ENCODE measurements at places on chromosomes 1 and 21. TPM values are rescaled to one million over a fixed set of nuclear protein-coding genes. Genes with fewer than 3 reads are reported as not detected.

HSPG2 gene
- 111 TPM for total RNA-seq

SERTAD4 gene
- total RNA-seq = 3.2 TPM

DNAH14 gene
- 40.7 TPM for total RNA-seq

PLEKHA6 gene
- total RNA-seq = 17.0 TPM

PGM1 gene
- 60.2 TPM for total RNA-seq

PRAMEF14 gene
- not detected for total RNA-seq

IFI44L gene
- total RNA-seq = not detected

BARHL2 gene
- 0.15 TPM for total RNA-seq

SLC1A7 gene
- not detected for total RNA-seq

GSTM4 gene
- 11.3 TPM for total RNA-seq

MEX3A gene
- total RNA-seq = 52.4 TPM

NUP210L gene
- not detected for total RNA-seq

RNU1-4 gene
- 1,303 TPM for total RNA-seq

FCN3 gene
- not detected for total RNA-seq

RNF186 gene
- not detected for total RNA-seq

GPATCH3 gene
- 17.4 TPM for total RNA-seq

TNFRSF18 gene
- total RNA-seq = 0.92 TPM

HSD3B2 gene
- total RNA-seq = not detected

ARV1 gene
- total RNA-seq = 13.1 TPM

AVPR1B gene
- 0.50 TPM for total RNA-seq

PGLYRP4 gene
- total RNA-seq = not detected

Data from H1 (cell line).